Stimulated activated CD4-positive, alpha-beta T cell treated with anti-CD3 and anti-CD28 coated beads, Interleukin-12 subunit alpha, Interleukin-12 subunit beta, amount 100 ng/mL, for 24 hours (primary cell): ENCODE measurements at places on chromosomes 13 and 19.
A peak's percentile ranks its signal among the peaks of the same experiment; 100 is the strongest.

DNA sequence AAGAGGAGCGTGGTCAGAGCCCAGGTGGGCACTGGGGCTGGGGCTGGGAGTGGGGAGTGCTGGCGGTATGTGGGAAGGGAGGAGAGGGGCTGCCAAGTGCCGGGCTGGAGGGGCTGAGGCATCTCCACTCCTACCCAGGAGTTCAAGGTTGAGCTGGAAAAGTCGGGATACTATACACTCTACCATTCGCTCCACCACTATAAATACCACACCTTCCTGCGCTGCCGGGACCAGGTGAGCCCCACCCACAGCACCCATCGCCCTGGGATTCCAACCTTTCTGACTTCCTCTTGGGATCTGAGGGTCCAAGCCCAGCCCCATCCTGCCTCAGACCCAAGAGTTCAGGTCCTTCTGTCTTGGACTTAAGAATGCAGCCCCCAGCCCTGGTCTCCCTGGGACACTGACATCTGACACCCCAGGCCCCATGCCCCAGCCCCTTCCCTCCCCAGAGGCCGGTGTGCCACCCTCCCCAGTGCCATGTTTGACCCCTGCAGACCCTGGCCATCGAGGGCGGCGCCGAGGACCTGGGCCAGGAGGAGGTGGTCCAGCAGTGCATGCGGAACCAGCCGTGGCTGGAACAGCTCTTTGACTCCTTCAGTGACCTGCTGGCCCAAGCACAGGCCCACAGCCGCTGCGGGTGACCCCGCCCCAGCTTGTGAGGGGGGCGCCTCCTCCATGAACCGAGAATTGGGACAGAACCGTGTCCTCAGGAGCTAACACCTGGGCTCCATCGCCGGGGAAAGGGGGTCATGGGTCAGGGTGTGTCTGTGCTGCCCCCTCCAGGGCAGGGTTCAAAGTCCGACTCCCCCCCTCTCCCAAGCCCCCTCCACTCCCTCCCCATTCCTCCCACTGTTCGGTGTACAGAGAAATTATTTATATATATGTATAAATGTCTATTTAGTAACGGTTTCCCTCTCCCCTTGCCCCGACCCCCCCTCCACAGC is 14.7 kb downstream of the RRAS start:
- no peak for DNase-seq

GRCh38 chr13:31697290-31697689 is 42.0 kb upstream of the RXFP2 start:
- DNase-seq: no peak

DNA sequence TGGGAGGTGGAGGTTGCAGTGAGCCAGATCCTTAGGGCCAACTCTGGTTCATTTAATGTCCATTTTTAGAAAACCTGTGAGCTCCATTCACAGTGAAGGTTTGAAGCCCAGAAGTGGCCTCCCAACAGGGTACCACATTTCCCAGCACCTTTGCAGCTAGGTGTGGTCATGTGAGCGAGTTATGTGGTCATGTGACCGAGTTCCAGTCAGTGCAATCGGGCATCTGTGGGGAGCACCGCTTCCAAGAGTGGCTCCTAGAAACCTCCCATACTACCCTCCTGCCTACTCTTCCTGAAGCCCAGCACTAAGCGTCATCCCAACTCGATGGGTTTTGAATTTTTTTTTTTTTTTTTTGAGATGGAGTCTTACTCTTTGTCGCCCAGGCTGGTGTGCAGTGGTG is 663 bp upstream of the PLA2G4C start:
- no peak for DNase-seq

- DNase-seq: peak; percentile 22
Observed at GRCh38 chr19:22545751-22546150, 88.4 kb upstream of the ZNF492 start.

DNA sequence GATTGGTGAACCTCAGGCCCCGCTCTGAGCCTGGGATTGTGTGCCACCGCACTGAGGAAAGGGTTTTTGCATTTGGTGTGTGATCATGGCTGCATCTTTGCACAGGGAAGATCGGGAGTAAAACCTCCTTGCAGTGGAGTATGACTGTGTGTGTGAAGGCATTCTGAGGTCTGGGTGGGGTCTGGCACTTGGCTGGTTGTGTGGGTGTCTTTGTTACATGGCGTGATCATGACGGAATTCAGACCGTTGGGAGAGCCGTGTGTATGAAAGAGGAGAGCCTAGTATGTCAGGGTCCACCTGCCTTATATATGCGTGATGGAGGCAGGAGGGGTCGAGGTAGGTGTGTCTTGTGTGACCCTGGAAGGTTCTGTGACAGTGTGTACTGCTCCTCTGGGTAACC is 740 bp upstream of the BEST2 start:
- DNase-seq: no peak

DNA sequence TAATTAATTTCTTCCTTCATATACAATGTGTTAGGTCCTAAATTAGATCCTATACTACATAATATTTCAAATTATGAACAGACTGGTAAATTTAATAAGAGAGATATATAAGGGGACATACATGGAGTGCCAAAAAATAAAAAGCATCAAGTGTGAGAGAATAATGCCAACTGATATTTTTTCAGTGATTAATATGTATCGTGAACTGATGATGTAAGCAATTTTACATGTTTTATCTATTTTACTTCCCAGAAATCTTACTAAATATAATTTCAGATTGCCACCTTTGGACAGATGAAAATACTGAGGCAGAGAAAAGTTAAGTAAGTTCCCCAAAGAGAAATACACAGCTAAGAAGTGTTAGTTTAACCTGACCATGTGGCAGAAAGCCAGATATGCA is 870.8 kb downstream of the SLITRK5 start:
- DNase-seq: no peak

- no peak for DNase-seq
Observed at GRCh38 chr13:110209950-110210603, 96.9 kb downstream of the COL4A1 start.

DNA sequence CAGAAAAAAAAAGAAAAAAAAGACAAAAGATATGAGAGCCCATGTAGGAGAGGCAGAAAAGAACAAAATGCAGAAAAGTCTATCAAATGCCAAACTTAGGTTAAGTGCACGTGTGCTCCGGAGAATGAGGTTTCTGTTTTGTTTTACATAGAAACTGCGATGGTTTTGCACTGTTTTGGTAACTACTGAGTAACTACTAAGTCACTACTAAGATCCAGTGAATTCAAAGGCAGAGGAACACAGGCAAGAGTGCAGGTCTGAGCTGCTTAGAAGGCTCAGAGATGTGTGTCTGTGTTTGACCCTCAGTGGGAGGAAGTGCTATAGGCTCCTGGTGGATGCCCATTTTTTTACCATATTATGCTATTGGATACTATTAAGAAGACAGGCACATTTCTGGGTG is 299.3 kb downstream of the NDFIP2 start:
- DNase-seq: no peak

DNA sequence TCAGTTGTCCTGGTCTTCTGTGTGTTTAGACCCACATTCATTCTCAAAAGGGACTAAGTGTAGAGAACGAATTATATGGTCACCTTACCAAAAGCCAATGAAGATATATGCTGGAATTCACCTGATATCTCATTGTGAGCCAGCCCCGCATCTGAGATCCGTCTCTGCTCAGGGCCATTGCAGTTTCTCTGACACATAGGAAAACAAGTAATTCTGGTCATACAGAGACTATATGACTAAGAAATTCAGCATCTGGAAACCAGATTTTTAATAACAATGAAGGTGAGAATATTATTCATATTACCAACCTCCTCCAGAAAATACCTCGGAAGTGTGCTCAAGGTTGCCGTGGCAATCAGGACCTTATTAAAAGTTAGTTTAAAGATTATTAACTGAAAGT is 278.6 kb upstream of the EDNRB start:
- no peak for DNase-seq
